ENCODE measurements at places on chromosomes 7 and 10.

DNA sequence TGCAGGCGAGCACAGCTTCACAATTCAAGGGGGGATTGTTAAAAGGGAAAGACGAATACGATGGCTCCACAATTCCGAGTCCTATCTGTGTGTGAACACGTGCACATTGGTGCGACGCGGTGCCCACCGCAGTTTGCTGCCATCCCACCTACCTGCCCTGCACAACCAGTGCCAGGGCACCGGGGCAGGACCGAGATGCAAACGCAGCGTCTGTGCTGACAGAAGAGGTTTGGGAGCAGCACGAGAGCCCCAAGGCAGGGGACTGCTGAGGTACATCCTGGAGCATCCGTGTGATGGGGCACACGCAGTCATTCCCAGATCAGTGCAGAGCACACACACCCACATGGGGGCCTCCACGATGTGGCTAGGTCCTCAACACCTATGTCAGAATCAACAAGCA lies 221.3 kb downstream of the DNAJB6 start:
- DNase-seq: no peak

GRCh38 chr7:135855846-135856245 lies 107.2 kb upstream of the FAM180A start:
- no peak for DNase-seq

- DNase-seq: peak; percentile 51
Observed at GRCh38 chr10:12703813-12704212, 297.7 kb downstream of the CCDC3 start.

DNA sequence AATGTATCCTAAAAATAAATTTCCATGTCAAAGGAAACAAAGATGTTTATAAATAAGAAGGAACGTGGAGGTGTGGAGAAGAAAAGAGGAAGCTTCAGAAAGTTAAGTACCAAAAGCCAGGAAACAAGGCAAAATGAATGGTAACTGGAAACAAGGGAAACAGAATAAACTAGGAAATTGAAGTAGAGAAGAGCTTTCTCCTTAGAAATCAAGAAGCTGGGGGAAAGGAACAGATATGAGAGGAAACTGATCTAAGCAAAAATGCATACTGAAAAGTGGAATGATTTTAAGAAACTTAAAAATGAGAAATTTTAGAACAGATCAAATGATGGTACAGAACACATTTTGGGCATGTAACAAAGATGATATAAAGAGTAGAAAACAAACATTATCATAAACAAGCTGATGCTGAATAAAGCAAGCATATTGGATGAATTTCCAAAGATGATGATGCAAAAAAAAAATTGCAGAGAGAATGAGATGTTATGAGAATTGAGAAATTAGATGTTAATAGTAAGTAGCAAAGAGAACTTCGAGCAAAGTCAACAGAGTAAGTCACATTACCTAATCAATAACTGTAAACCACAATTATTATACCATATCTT lies 1.9 kb downstream of the BRAF start:
- DNase-seq: no peak

GRCh38 chr10:10865913-10866312 lies 151.8 kb upstream of the CELF2 start:
- no peak for DNase-seq

- DNase-seq: no peak
Observed at GRCh38 chr7:126569402-126569801, 683.3 kb downstream of the GRM8 start.

DNA sequence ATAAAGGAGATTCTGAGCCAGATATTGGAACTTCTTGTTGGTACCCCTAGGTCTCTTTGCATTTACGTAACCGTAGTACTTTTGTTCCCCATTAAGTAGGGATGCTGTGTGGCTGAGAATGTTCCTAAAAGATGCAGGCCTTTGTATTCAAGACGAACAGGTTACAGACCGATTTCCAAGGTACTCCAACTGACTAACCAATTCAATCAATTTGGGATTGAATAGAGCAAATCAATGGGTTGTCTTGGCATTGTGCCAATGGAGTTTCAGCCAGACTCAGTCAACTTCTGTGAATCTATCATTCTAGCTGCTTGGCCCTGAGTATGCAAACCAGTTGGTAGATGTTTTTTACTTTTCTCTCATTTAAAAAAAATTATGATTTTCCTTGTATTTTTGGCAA lies 347.3 kb upstream of the NPVF start:
- DNase-seq: no peak

- no peak for DNase-seq
Observed at GRCh38 chr7:100141555-100141949, 7.2 kb upstream of the LAMTOR4 start.

- DNase-seq: no peak
Observed at GRCh38 chr7:41763626-41764025, 60.7 kb upstream of the INHBA start.

DNA sequence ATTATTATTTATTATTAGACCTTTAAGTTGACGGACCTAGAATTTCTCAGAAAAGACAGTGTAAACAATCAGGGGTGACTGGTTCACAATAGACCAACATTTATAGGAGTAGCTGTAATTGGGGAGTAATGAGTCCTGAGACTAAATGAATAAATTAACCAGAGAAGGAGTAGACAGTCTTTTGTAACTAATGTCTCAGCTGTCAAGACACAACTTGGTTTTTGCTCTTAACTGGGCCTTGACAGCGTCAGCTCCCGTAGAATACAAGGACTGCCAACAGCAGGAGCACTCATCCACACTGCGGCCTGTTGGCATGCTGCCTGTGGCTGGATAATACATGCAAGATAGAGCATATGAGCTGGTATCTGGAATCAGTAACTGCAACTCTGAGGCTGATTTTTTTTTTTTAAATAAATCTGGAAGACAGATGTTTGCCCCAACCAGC lies 123.9 kb downstream of the CACNA2D1 start:
- peak; percentile 26 for DNase-seq

- DNase-seq: no peak
Observed at GRCh38 chr7:51180092-51180491, 136.5 kb downstream of the COBL start.

GRCh38 chr10:108421266-108421665 lies 1256.8 kb upstream of the SORCS1 start:
- no peak for DNase-seq

GRCh38 chr7:84824057-84824651 lies 362.7 kb downstream of the SEMA3D start:
- no peak for DNase-seq

DNA sequence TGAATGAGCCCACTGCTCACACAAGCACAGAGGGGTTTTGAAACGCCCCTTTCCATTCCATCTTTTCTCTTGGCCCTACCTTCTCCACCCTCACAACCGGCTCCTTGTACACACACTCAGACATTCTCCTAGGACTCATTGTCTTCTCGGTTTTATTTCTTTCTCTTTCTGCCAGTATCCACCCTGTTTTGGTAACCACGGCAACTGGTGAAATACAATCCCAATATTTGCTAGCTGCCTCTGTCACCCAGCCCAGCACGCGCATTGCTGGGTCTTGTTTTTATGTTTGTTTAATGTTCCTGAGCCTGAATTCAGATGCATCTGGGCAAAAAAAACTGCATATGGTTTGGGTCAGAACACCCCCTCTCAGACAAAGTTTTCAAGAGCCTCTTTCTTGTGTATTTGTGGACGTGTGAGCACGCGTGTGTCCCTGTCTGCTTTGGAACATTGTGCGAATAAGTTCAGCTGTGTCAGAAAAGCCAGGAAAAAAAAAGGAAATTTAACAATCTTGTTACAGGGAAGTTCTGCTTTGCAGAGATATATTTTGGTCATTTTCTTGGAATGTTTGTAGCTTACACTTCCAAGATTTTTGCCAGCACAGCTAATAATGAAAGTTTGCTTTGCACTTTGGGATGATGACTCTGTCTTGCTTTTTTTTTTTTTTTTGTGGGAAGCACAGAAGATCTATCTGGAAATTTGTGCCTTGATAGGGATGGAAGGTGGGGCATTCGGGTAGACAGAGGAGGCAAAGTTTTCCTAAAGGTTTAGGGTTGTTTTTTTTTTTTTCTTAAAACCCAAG lies 225.9 kb downstream of the TRIL start:
- DNase-seq: no peak

GRCh38 chr10:64275001-64275400 lies 753.8 kb downstream of the REEP3 start:
- DNase-seq: no peak

DNA sequence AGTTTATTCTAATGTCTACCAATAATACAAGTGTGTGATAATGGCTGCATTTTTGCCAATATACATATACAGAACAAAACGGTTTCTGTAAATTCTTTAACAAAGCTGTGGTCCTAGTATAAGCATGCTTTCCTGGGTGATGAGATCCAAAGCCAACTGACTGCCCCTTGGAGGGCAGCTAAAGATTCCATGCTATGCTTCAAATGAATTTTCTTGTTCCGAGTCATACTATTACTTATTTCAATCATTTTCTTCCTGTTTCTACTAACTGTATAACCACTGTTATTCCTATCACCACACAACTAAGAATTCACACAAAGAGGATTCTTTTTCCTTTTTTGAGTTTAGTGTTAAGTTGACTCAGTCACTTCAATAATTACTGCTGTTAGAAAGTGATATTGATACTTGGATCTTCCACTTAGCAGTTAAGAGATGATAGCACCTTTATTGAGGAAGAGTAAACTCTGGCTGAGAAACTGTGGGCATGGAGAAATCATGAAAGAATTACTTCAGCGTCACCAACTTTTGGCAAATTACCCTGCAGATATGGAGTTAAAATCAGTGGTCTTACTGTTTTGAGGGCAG lies 197.5 kb downstream of the ARL4A start:
- DNase-seq: no peak

DNA sequence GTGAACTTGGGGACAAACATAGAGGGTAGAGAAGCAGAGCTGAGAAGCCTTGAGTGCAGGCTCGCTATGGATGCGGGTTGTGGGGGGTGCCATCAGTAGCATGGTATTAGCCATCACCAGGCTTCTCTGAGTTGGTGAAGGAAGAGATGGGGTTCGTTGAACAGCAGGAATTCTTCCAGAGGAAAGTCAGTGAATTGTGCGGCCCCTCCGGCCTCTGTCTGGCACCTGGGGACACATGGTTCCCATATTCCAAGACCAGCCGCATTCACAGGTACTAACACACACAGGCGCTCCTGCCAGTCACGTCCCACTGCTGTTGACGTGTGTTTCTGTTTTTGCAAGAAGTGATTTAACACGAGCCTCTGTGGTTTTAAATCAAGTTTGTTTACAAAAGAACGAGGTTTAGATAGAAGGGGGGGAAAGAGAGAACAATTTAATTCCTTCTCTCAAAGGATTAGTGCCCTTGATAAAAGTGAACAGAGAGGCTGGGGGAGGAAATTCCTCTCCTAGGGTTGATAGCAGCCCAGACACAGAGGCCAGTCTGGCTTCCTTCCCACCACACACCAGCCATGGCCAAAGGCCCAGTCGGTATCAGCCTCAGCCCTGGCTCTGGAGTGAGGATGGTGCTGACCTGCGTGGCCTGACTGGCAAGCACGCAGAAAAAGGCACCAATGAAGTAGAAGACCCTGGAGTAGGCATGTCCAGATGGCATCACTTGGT lies 252.6 kb upstream of the IGFBP3 start:
- DNase-seq: no peak

GRCh38 chr10:114403541-114404161 lies 651 bp downstream of the AFAP1L2 start:
- peak; percentile 55 for DNase-seq

DNA sequence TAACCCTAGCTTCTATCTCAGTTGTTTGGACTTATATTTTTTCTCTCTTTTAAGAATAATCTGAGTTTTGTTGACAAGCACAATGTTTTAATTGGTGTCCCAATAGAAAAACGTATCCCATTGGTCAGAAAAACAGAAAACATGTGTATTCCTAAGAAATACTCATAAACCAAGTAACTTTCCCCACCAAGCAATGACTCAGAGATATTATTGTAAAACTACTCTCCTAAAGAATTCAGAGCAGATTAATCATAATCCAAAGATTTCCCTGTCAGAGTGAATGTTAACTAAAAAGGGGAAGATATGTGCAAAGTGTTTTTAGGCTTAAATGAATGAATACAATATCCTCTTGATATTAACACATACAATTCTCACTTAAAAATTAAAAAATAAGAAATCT lies 29.4 kb upstream of the MBL2 start:
- DNase-seq: no peak

DNA sequence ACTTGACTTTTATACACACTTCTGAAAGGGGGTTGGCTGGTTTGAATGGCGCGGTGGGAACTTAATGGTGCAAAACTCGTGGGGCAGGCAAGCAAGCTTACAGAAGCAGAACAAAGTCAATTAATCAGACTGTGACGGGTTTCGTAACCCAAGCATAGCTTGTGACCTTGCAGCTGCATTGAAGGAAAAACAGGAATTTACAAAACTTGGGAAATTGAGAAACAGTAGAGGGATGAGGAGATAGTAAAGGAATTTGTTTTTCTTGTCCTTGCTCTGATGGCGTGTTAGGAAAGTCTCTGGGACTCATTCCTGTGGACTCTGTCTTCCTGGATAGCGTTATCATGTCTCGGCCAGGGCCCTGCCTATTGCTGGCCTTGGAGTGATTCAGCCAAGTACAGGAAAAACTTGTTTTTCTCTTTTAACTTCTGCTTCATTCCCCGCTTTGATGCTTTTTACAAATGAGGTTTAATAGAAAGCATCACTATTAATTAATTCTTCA lies 220.0 kb upstream of the KCND2 start:
- peak; percentile 69 for DNase-seq

- DNase-seq: no peak
Observed at GRCh38 chr10:47079204-47079580, 168.0 kb downstream of the PTPN20 start.

DNA sequence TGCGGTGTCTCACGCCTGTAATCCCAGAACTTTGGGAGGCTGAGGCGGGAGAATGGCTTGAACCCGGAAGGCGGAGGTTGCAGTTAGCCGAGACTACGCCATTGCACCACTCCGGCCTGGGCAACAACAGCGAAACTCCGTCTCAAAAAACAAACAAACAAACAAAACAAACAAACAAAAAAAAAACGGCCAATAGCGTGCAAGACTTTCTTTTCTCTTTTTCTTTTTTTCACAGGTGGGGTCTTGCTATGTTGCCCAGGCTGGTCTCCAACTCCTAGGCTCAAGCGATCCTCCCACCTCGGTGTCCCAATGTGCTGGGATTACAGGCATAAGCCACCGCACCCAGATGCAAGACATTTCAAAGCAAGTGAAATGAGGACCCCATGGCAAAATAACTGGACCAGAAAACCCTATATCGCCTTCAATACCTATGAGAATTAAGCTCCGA lies 1.6 kb downstream of the PSAP start:
- no peak for DNase-seq

DNA sequence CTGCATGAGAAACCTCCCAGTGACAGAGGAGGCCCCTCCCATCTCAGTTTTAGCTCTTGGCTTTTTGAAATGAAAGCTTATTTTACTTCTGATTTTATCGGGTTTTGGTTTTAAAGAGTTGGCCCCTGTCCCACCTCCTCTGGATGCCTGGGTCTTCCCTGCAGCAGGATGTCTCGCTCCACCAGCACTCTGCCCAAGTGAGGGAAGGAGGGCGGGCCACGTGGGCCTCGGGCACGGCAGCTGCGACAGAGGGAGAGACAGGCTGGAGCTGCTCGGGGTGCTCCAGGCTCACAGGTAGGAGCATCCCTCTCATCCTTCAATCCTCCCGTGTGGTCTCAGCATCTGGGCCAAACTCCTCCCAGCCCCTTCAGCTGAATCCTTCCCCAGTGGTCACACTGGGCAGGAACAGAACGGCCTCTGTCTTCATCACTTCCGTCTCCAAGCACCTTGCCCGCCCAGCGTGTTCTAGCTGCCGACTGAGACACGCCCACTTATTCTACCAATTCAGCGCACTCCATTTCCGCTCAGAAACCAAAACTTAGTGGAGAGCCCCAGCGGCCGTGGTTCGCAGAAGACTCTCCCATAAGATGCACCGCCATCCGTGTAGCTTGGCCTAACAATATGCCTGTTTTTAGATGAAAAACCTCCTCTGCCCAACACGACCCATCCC lies 222.9 kb downstream of the GLRX3 start:
- no peak for DNase-seq
